ENCODE measurements at places on chromosomes 3 and 15. TPM values are rescaled to one million over a fixed set of nuclear protein-coding genes. Genes with fewer than 3 reads are reported as not detected.

DNA sequence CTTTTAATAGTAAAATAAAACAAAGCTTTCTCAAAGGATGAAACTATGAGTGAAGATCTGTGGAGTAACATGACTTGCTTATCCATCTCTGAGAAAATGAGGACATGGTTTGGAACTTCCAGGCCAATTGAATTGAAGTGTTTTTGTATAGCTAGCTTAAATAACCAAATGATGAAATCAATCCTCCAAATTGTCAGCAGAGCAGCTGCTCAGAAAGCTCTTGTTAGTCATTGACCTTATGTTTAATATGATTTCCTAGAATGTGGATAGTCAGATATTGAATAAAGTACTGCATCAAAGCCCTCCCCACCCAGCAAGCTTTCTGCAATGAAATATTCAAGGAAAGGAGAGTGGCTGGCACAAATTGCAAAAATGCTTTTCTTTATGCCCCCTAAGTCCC, 437.2 kb downstream of the MFSD1 start:
- no peaks in the 10 kb centered on the region for H3K4me1 ChIP-seq
- H3K4me3 ChIP-seq: no peak overlapping the region
- no peak for DNase-seq
- H3K36me3 ChIP-seq: no peaks in the 10 kb centered on the region
- no peak overlapping the region for H3K27ac ChIP-seq
- H3K27me3 ChIP-seq: peaks cover 7% of the 10 kb centered on the region

GRCh38 chr3:193488741-193489140, 66.0 kb downstream of the ATP13A4 start:
- no peak overlapping the region for H3K4me3 ChIP-seq
- H3K27ac ChIP-seq: no peak overlapping the region
- H3K36me3 ChIP-seq: no peaks in the 10 kb centered on the region

- H3K27ac ChIP-seq: no peak overlapping the region
- no peak for DNase-seq
- peaks cover 2% of the 10 kb centered on the region for H3K27me3 ChIP-seq
- H3K4me1 ChIP-seq: no peaks in the 10 kb centered on the region
- H3K4me3 ChIP-seq: no peak overlapping the region
- H3K36me3 ChIP-seq: no peaks in the 10 kb centered on the region
These were observed 39.8 kb upstream of the MDFIC2 start for GRCh38 chr3:70352215-70352614.

GRCh38 chr15:100878648-100879047, 983 bp upstream of the ALDH1A3 start:
- H3K36me3 ChIP-seq: no peaks in the 10 kb centered on the region
- peaks cover 64% of the 10 kb centered on the region for H3K27me3 ChIP-seq
- H3K27ac ChIP-seq: no peak overlapping the region
- peak overlapping the region; percentile 52 for H3K4me3 ChIP-seq
- no peak for DNase-seq
- peaks cover 1% of the 10 kb centered on the region for H3K4me1 ChIP-seq

DNA sequence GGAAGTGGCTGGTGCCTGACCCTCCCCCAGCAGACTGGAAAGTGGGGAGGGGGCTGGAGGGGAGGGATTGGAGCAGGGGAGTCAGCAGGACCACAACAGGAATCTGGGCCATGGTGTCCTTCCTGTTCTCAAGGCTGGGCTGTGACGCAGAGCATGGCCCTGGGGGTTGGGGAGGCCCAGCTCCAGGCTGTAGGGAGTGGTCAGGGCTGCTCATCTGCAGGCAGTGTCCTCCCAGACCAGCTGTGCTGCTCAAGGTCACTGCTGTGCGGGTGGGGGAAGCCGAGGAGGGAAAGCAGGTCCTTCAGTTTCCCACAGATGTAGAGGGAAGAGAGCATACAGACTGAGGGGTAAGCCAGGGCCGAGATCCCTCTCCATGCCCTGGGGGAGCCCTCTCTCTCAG, 40.7 kb downstream of the CYP11A1 start:
- H3K4me1 ChIP-seq: peaks cover 24% of the 10 kb centered on the region
- H3K36me3 ChIP-seq: no peaks in the 10 kb centered on the region
- no peak overlapping the region for H3K27ac ChIP-seq
- no peak overlapping the region for H3K4me3 ChIP-seq

DNA sequence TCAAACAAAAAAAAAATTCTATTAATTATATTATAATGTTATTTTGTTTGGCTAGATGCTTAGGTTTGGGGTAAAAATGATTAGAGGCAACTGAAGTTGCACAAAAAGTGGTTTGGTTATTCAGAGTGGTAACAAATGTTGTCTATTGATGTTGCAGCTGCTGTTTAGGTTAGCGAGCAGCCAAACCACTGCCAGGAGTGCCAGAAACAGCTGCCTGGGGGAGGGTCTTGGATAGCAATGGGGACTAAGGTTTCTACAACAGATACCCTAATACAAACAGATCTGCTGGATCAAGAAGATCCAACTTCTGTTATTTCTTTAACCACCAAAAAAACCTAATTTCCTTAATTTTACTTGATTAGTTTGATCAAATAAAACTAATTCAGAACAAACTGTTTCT, 26.6 kb downstream of the BTLA start:
- H3K27ac ChIP-seq: peak overlapping the region; percentile 59
- peak overlapping the region; percentile 27 for H3K4me3 ChIP-seq
- H3K27me3 ChIP-seq: no peaks in the 10 kb centered on the region
- DNase-seq: no peak
- peaks cover 56% of the 10 kb centered on the region for H3K4me1 ChIP-seq

GRCh38 chr15:47041301-47041700, 676.0 kb upstream of the SEMA6D start:
- no peak overlapping the region for H3K4me3 ChIP-seq
- DNase-seq: no peak
- no peaks in the 10 kb centered on the region for H3K27me3 ChIP-seq
- no peaks in the 10 kb centered on the region for H3K36me3 ChIP-seq
- H3K4me1 ChIP-seq: no peaks in the 10 kb centered on the region
- no peak overlapping the region for H3K27ac ChIP-seq

Gene GOLGA8F
- total RNA-seq: not detected

- H3K27ac ChIP-seq: no peak overlapping the region
- H3K36me3 ChIP-seq: peaks cover 11% of the 10 kb centered on the region
- no peaks in the 10 kb centered on the region for H3K27me3 ChIP-seq
- H3K4me1 ChIP-seq: peaks cover 20% of the 10 kb centered on the region
- H3K4me3 ChIP-seq: no peak overlapping the region
These were observed 7.3 kb upstream of the CD96 start for GRCh38 chr3:111534701-111535100.

- no peaks in the 10 kb centered on the region for H3K4me1 ChIP-seq
- no peak for DNase-seq
- H3K4me3 ChIP-seq: no peak overlapping the region
- H3K36me3 ChIP-seq: no peaks in the 10 kb centered on the region
- no peak overlapping the region for H3K27ac ChIP-seq
These were observed 5.5 kb downstream of the ITIH3 start for GRCh38 chr3:52800079-52800478.

DNA sequence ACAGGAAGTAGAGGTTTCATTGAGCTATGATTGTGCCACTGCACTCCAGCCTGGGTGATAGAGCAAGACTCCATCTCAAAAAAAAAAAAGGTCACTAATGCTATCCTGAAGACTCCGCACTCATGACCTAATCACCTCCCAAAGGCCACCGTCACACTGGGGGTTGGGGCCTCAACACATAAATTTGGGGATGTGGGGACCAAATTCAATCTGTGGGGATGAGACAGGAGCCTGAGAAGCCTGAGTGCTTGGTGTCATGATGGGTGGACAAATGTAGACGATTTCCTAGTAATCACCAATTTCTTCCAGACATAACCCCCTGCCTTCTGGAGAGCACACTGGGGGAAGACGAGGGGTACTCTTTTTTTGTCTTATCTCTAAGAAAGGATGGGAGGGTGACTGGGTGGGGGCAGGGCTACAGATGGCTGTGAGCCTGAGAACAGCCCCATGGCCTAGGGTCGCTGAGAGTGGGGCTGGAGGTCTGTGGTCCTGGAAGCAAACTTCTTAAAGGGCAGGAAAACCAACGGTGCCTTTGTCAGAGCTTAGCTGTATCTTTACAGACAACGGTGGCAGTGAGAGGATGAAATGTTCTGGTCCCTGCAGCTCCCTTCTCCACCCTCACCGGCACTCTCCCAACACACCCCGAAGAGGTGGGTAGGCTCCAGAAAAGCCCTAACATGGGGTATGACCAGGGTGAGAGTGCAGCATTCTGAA, 16.6 kb upstream of the KLF13 start:
- H3K4me1 ChIP-seq: peaks cover 21% of the 10 kb centered on the region
- no peak overlapping the region for H3K27ac ChIP-seq
- DNase-seq: no peak
- peaks cover 19% of the 10 kb centered on the region for H3K27me3 ChIP-seq
- no peak overlapping the region for H3K4me3 ChIP-seq
- H3K36me3 ChIP-seq: peaks cover 2% of the 10 kb centered on the region

- H3K36me3 ChIP-seq: peaks cover 8% of the 10 kb centered on the region
- peaks cover 38% of the 10 kb centered on the region for H3K4me1 ChIP-seq
- no peaks in the 10 kb centered on the region for H3K27me3 ChIP-seq
- H3K27ac ChIP-seq: peak overlapping the region; percentile 97
- peak overlapping the region; percentile 76 for H3K4me3 ChIP-seq
- peak; percentile 47 for DNase-seq
These were observed 52.4 kb downstream of the TRIM69 start for GRCh38 chr15:44788748-44789147.

GRCh38 chr3:55959471-55960080, 472.5 kb upstream of the WNT5A start:
- H3K4me1 ChIP-seq: no peaks in the 10 kb centered on the region
- H3K27ac ChIP-seq: no peak overlapping the region
- no peak for DNase-seq
- no peaks in the 10 kb centered on the region for H3K36me3 ChIP-seq
- H3K27me3 ChIP-seq: no peaks in the 10 kb centered on the region
- no peak overlapping the region for H3K4me3 ChIP-seq

Gene SNURF
- 21.6 TPM for total RNA-seq

DNA sequence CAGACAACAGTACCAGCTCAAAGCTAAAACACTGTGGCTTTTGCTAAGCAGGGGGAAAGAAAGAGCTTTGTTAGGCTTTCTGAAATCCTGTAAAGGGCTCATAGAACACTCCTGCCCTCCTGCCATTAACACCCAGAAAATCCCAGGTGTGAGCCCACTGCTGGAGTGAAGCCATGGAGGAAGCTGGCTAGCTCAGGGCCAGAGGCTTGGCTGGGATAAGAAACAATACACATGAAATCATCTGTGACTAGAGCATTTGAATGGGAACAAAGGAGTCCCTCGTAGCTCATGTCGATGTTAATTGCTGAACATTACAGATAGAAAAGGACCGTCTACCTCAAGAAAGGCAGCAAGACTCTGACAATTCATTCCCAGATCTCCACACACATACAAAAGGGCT, 23.5 kb downstream of the RUVBL1 start:
- peaks cover 9% of the 10 kb centered on the region for H3K4me1 ChIP-seq
- DNase-seq: no peak
- H3K27ac ChIP-seq: peak overlapping the region; percentile 22
- H3K36me3 ChIP-seq: peaks cover 15% of the 10 kb centered on the region

Gene IVD
- 92.4 TPM for total RNA-seq

GRCh38 chr3:171328419-171329082, 131.7 kb downstream of the TNIK start:
- no peaks in the 10 kb centered on the region for H3K27me3 ChIP-seq
- H3K36me3 ChIP-seq: no peaks in the 10 kb centered on the region
- peak overlapping the region; percentile 51 for H3K4me3 ChIP-seq

DNA sequence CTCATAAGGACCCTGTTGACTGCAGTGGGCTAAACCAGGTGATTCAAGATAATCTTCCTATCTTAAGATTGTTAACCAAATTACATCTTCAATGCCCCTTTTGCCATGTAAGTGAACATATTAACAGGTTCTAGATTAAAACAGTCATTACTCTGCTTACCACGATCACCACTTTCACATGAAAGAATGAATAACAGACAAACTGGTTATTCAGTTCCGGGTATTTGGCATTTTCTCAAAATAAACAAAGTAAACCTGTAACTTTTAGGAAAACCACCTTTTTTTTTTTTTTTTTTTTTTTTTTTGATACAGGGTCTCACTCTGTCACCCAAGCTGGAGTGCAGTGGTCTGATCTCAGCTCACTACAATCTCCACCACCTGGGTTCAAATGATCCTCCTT, 131.2 kb downstream of the IMPG2 start:
- peaks cover 3% of the 10 kb centered on the region for H3K27me3 ChIP-seq
- H3K4me1 ChIP-seq: no peaks in the 10 kb centered on the region

GRCh38 chr3:133599280-133599679, 25.8 kb downstream of the CDV3 start:
- H3K4me1 ChIP-seq: peaks cover 5% of the 10 kb centered on the region
- no peak for DNase-seq
- H3K27me3 ChIP-seq: no peaks in the 10 kb centered on the region
- H3K4me3 ChIP-seq: no peak overlapping the region
- H3K36me3 ChIP-seq: peaks cover 25% of the 10 kb centered on the region

GRCh38 chr15:83248151-83249029, 36.1 kb downstream of the BNC1 start:
- peaks cover 32% of the 10 kb centered on the region for H3K27me3 ChIP-seq
- H3K4me1 ChIP-seq: no peaks in the 10 kb centered on the region
- H3K27ac ChIP-seq: no peak overlapping the region
- H3K4me3 ChIP-seq: no peak overlapping the region

Data from activated naive CD8-positive, alpha-beta T cell treated with anti-CD3 and anti-CD28 coated beads, Interleukin-2, amount 10 ng/mL, durations not matched to agents 7 days and 5 days (primary cell).